ENCODE measurements at places on chromosomes 6 and 20.

- DNase-seq, result no peak
These were observed 85.3 kb downstream of the NKAIN2 start for GRCh38 chr6:123888771-123889513.

- DNase-seq, result no peak
These were observed 4.8 kb upstream of the ZMYND8 start for GRCh38 chr20:47361057-47361915.

DNA sequence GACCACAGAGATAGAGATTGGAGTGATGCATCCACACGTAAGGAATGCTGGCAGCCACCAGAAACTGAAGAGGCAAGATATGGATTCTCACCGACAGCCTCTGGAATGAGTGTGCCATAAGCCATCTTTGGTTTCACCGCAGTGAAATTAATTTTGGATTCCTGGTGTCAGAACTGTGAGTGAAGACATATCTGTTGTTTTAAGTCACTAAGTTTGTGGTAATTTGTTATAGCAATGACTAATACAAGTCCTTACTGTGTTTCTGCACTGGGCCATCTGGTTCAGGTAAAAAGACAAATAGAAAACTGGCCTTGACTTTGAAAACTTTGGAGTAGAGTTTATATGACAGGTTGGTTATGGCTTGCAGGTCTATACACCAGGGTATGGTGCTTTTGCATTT is 261.9 kb downstream of the PHF3 start:
- DNase-seq, result no peak

- no peak for DNase-seq
These were observed 142.3 kb downstream of the AKAP7 start for GRCh38 chr6:131277591-131277990.

GRCh38 chr20:24651171-24651975 is 181.9 kb downstream of the SYNDIG1 start:
- no peak for DNase-seq

DNA sequence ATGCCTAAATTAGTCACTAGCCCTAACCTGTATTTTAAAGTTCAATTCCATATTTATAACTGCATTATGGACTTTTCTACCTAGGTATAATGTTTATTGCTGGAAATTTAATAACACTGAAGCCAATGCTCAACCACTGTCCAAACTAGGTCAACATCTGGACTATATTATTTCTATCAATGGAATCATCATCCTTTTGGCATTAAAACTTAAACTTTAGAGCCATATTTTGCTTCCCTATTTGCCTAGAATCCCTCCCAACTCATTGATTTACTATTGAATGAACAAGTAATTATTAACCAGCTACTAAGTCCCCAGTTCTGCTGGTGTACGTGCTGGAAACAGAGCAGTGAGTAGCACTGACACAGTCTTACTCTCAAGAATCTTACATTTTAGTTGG is 291.7 kb upstream of the SPTLC3 start:
- DNase-seq, result no peak

- DNase-seq, result peak; percentile 37
These were observed 31.7 kb upstream of the TBPL1 start for GRCh38 chr6:133921249-133921859.

- DNase-seq, result no peak
These were observed 35.6 kb downstream of the BRPF3 start for GRCh38 chr6:36232172-36232571.

- no peak for DNase-seq
These were observed 97.4 kb downstream of the EPB41L2 start for GRCh38 chr6:130965656-130966055.

DNA sequence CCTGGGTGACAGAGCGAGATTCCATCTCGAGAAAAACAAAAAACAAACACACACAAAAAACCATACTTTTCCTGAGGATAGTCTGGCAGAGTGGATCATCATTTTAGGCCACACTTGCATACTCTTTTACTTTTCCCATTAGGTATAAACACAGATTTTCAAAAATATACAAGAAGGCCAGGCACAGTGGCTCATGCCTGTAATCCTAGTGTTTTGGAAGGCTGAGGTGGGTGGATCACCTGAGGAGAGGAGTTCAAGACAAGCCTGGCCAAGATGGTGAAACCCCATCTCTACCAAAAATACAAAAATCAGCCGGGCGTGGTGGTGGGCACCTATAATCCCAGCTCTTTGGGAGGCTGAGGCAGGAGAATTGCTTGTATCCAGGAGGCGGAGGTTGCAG is 85.5 kb downstream of the ARHGAP18 start:
- no peak for DNase-seq

GRCh38 chr20:31788578-31788977 is 30.6 kb upstream of the MYLK2 start:
- DNase-seq, result no peak

- no peak for DNase-seq
These were observed 26.1 kb upstream of the HLA-E start for GRCh38 chr6:30463242-30463641.

GRCh38 chr20:30612344-30612743 is 645.1 kb upstream of the DEFB115 start:
- DNase-seq, result no peak

- DNase-seq, result no peak
These were observed 16.9 kb downstream of the SRC start for GRCh38 chr20:37362821-37363220.

- no peak for DNase-seq
These were observed 52.2 kb downstream of the RREB1 start for GRCh38 chr6:7159790-7160525.

DNA sequence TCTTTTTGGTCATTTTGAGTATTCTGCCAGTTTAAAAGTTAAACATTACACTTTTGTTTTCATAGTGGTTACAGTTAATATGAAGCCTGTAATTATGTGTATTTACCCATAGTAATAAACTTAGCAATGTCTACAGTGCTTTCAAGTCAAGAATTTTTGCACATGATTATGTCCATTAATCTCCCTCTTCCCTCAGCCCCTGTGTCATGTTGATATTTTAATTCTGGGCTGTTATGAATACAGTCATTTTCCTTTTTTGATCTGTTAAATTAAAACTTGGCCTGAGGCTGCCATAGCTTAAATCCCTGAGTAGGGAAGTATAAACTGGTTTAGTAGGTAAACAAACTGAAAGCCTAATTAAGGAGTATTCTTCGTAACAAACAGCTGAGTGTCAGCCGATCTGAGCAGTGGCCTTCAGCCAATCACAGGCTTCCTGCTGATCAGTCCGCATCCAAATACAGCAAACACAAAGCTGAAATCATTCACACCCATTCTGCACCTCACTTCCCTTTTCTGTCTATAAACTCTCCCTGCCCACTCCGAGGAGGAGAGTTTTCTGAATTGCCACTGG is 9.5 kb upstream of the SFT2D1 start:
- no peak for DNase-seq

- DNase-seq, result no peak
These were observed 4.0 kb downstream of the TNFRSF6B start for GRCh38 chr20:63700199-63701050.

DNA sequence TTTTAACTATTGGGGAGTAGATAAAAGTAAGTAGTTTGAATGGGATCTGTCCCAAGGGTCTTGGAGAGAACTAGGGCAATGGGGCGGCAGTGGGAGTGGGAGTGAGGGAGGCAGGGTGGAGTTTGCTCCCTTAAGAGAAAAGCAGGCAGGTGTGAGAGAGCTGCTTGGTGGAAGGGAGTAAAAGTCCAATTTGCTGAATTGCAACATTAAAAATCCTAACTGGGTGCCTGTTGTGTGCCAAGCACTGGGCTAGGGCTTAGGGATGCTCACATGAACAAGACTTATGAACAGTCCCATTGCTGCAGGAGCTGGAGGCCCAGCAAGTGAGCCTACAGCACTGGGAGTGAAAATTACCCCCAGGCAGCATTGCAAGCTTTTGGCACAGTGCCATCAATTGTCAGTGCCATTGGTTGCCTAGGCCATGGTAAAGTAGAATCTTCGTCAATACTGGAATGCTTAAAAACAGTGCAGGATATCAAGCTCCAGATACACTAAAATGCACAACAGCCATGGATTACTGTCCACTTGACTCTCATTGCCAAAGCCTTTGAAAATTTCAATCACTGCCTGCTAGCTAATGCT is 277.7 kb upstream of the JARID2 start:
- DNase-seq, result no peak

- no peak for DNase-seq
These were observed 71.0 kb downstream of the EDN1 start for GRCh38 chr6:12361042-12361765.

DNA sequence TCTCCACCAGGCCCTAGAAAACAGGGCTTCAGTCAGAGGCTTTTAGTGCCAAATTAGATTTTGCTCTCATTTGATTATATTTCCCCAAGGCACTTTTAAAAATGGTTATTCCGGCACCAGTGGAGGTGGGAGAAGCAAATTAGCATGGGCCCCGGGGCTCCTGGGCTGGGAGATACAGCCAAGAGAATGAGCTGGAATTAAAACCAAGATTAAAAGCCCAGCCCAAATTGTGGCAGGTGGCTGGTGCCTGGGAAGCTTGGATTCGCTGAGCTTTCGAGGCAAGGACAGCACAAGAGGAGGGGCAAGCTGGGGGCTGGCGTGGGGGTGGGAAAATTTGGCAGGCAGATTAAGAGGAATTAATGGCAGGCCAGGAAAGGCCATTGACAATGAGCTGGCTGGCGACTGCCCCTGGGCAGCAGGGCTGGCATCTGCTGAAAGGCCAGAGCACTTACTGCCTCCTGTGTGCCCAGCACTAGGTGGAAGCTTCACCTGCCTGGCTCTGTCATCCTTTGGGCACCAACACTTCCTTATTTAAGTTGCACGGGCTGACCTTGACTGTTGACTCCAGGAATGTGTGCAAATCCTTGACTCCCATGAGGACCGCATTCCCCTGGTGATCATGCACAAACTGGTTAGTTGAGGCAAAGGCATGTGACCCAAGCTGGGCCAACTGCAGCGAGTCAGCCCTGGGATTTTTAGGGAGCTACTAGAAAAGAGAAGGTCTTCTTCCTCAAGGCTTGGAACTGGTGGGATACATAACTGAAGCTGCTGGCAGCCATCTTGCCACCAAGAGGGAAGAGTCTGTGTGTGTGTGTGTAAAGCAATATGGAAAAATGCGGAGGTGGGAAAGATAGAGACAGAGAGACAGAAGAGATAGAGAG is 76.1 kb downstream of the SULF2 start:
- DNase-seq, result no peak

GRCh38 chr6:27757307-27757706 is 154.9 kb downstream of the OR2B2 start:
- peak; percentile 29 for DNase-seq

DNA sequence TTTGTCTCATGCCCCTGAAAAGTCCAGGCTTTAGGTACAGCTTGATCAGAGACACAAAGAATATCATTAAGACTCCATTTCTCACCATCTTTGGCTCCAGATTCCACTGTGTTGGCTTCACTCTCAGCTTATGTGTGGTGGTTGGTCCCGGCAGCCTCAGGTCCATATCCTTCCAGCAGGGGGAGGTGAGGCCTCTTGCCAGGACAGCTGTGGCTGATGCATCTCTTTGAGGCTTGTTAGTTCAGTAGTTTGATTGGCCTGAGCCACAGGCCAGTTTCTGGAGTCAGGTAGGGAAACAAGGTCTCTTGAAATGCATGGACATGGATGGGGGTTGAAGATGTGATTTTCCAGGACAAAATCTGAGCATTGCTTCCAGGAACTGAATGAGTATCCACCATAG is 62.4 kb downstream of the JAG1 start:
- DNase-seq, result no peak

DNA sequence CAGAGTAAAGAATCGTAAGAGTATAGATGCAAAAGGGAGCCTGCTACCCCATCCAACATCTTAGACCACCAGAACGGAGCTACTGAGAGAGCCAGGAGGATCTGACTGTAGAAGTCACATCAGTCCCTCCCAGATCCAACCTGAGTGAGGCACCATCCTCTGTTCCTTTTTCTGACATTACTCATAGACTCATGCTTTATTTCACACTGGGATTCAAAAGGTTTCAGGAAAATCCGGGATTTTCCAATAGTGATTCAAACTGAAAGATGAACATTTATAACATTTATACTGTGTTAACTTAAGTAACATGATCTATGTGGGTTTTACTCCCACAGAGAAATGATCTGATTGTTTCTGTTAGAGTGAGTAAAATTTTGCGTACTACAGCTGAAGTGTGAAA is 868.6 kb upstream of the GJE1 start:
- no peak for DNase-seq

GRCh38 chr20:51481341-51481914 is 61.1 kb downstream of the NFATC2 start:
- DNase-seq, result no peak

- DNase-seq, result no peak
These were observed 478.1 kb downstream of the PHF3 start for GRCh38 chr6:64113704-64114103.

DNA sequence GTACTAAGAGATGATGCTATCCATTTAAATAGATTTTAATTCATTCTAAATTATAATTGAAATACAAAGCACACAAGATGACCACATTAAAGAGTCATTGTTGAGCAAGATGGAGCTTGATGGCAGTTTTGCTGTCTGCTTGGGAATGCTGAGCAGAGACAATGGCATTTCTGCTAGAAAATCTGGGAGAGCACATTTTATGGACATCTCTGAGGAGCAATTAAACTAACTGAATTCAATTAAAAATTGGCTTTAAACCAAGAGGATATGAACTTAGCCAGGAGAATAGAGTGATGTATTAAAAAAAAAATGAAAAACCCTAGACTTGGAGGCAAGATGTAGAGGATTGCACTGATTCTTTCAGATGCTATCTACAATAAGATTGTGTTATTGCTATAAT is 19.1 kb upstream of the ADGRB3 start:
- no peak for DNase-seq

DNA sequence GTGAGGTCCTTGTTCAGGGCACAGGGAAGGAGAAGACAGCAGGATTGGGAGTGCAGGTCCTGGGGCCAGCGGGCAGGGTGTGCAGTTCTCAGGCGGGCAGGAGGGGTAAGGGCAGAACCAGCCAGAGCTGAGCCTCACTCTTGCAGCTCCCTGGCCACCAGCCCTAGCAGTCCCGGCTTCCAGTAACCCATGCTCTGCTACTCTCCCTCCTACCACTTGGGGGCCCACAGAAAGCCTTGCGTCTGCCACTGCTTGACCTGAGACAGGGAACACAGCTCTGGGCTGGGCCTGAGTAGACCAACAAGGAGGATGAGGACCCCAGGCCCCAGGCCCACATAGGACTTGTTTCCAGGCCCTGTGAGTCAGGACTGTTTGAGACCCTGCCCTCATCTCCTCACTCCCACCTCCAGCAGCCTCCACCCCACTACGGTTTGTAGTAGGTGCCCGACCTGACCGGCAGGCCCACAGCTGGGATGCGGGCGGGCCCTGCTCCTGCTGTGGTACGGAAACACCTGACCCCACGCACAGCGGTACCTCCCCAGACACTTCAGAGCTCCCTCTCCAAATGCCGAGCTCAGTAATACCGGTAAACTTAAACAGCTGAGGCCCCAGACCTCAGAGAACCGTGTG is 39.2 kb downstream of the KCNK5 start:
- no peak for DNase-seq

GRCh38 chr6:109454496-109455436 is 806 bp downstream of the MICAL1 start:
- DNase-seq, result peak; percentile 71

GRCh38 chr6:35489995-35490791 is 6.7 kb downstream of the TEAD3 start:
- DNase-seq, result no peak

Measured in activated CD8-positive, alpha-beta memory T cell treated with anti-CD3 and anti-CD28 coated beads for 1 hour (primary cell).